Omental fat pad (tissue), 4 donors: ENCODE measurements at places on chromosomes 5 and 9.

DNA sequence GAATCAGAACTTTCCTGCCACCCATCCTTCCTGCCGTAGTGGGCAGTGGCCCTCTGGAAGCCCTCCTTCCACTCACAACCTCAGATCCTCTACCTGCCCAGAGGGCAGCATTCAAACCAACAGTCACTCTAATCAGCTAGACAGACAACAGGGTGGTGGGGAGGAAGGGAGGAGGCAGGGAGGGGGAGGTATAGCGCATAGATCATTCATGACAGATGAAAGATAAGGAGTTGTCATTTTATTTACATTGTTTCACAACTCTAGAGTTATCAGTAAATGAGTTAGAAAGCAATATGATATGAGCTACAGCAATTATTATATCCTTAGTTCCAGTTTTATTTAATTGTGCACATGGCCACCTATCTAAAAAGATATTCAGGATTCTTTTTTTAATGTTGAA is 852 bp downstream of the IL9 start:
- no peak for DNase-seq

DNA sequence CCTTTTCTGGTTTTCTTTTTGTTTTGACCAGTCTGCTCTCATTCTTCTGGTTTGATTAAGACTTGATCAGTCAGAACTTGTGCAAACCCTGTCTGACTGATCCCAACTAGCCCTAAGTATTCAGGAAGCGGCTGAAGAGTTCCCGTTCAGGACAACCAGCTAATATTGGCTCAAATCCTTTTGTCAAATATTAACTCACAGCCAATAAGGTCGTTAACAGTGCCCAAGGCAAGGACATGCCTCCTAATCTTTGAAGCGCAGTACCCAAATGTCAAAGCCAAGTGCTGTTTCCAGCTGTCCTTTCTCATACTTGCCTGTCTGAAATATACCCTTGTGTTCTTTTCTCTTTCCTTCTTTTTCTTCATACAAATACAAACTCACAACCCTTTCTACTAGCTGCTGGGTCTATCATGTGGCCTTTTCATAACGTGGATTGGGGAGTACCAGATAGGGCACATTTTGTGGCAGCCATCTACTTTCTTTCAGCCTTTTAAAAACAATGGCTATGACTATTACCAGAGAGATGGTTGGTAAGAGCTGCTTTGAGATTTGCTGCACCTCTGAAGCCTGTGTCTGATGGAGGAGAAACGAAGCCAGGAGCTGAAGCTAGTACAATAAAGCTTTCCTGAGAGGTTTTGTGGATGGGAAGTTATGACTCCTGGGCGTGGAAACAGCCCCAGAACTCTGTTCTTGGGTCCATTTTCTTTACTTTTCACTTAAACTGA is 266.4 kb upstream of the ZNF608 start:
- no peak for DNase-seq

DNA sequence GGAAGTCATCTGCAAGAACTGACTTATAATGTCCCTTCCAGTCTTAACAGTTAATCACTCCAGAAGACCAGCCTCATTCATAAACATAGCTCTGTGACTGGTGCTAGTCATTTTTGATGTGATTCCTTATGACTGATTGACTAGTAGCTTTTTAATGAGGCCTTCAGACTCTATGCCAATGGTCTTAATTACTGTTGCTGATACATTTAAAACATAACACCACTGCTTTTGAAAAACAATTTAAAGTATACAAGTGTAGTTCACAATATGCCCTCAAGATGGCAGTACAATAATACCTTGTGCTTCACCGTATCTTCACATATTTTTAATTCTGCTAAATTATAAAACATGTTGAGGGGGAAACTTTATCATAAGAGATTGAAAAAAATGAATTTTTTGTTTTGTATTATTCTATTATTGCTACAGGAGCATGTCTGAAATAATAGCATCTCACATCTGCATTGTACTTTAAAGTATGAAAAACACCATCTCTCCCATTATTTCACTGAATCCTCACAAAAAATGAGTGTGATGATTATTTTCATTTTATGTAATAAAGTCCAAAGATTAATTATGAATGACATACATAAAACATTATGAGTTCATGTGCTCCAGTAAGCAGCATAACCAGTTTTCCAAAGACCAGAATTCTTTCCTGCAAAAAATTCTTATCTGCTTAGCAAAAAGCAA is 55.2 kb upstream of the SHISAL2B start:
- DNase-seq = no peak

- DNase-seq = no peak
Measured at GRCh38 chr5:150625831-150626746, 14.4 kb upstream of the SYNPO start.

DNA sequence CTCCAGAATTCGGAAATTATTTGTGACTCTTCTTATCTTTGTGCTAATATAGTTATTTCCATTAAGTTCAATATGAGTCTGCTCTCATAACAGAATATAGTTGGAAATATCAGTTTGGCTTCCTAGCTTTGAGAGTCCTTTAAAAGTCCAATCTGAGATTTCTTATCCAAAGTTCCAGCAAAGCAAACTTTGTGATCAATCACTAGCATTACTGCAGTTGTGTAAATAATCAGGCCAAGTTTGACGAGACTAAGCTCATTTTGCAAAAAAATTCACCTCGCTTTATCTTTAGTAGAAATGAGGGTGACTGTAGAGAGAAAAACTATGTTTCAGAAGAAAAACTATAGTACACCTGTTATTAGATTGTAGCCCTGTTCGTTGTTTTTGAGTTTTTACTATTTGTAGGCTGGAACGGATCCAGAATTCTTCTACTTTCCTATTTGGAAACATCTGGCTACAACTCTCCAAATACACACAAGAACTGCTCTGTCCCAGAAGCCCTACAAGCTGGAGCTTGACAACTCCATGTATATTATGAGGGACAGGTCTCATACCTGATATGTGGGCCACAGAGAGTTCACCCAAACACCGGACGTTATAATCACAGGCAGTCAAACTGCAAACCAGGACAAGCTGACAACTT is 47.8 kb downstream of the RAPGEF1 start:
- no peak for DNase-seq

DNA sequence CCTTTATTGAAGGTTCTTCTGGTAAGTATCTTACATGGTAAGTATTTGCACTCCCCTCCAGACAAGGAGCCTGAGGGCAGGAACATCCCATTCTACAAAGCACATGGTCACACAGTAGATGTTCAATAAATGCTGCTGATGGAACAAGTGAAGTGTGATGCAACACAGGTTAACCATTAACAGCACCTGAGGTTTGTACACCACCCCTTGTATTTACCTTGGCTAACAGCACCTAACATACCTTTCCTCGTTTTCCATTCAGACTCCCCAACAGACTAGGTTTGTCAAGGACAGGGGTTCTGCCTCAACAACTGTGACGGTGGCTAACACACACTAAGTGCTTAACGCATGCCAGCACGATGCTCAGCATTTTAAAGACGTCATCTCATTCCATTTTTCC is 213.6 kb downstream of the MAPKAP1 start:
- DNase-seq = no peak

GRCh38 chr5:171525085-171525484 is 105.6 kb downstream of the FGF18 start:
- no peak for DNase-seq
